ENCODE measurements at places on chromosomes 6 and 20. TPM values are rescaled to one million over a fixed set of nuclear protein-coding genes. Genes with fewer than 3 reads are reported as not detected.

CGAS gene
- polyA plus RNA-seq: 1.9 TPM

KIFC1 gene
- 46.6 TPM for polyA plus RNA-seq

BEND3 gene
- polyA plus RNA-seq: 26.2 TPM

TNXB gene
- 6.5 TPM for polyA plus RNA-seq

LIN28B gene
- 14.2 TPM for polyA plus RNA-seq

CNR1 gene
- 1.8 TPM for polyA plus RNA-seq

STMND1 gene
- polyA plus RNA-seq: not detected

WFDC2 gene
- polyA plus RNA-seq: 137 TPM

SLC23A2 gene
- polyA plus RNA-seq: 26.1 TPM

SLC24A3 gene
- 3.7 TPM for polyA plus RNA-seq

KIF25 gene
- polyA plus RNA-seq: 1.5 TPM

GGTLC1 gene
- polyA plus RNA-seq: not detected

MCCD1 gene
- polyA plus RNA-seq: not detected

BANF2 gene
- not detected for polyA plus RNA-seq

C6orf52 gene
- 3.1 TPM for polyA plus RNA-seq

RRAGD gene
- 3.2 TPM for polyA plus RNA-seq

FAM209B gene
- not detected for polyA plus RNA-seq

RRP36 gene
- polyA plus RNA-seq: 33.9 TPM

TPD52L1 gene
- polyA plus RNA-seq: 14.3 TPM

OTOR gene
- polyA plus RNA-seq: not detected

EDN3 gene
- polyA plus RNA-seq: 0.24 TPM

GJA1 gene
- 468 TPM for polyA plus RNA-seq

PRELID3B gene
- polyA plus RNA-seq: 4.6 TPM

SCRT2 gene
- 0.14 TPM for polyA plus RNA-seq

CST1 gene
- 2.3 TPM for polyA plus RNA-seq

PMEPA1 gene
- 12.7 TPM for polyA plus RNA-seq

TCF21 gene
- 0.05 TPM for polyA plus RNA-seq

MOG gene
- 0.19 TPM for polyA plus RNA-seq

UNC93A gene
- 0.39 TPM for polyA plus RNA-seq

OLIG3 gene
- 1.4 TPM for polyA plus RNA-seq

FAM83D gene
- 60.9 TPM for polyA plus RNA-seq

NHLRC1 gene
- 0.57 TPM for polyA plus RNA-seq

CRISP3 gene
- not detected for polyA plus RNA-seq

BACH2 gene
- 1.9 TPM for polyA plus RNA-seq

SOBP gene
- polyA plus RNA-seq: 0.45 TPM

TP53RK gene
- 8.7 TPM for polyA plus RNA-seq

HLA-DRB5 gene
- 0.83 TPM for polyA plus RNA-seq

NUS1 gene
- 20.7 TPM for polyA plus RNA-seq

SMOC2 gene
- polyA plus RNA-seq: 8.5 TPM

MACROD2 gene
- 1.8 TPM for polyA plus RNA-seq

CST4 gene
- not detected for polyA plus RNA-seq

ASIP gene
- polyA plus RNA-seq: not detected

DNMT3B gene
- 433 TPM for polyA plus RNA-seq

HCK gene
- polyA plus RNA-seq: 4.3 TPM

SRMS gene
- polyA plus RNA-seq: 0.39 TPM

KHDC1L gene
- polyA plus RNA-seq: 0.14 TPM

KCNQ2 gene
- 277 TPM for polyA plus RNA-seq

SYCP2 gene
- polyA plus RNA-seq: 0.02 TPM

TSHZ2 gene
- 0.14 TPM for polyA plus RNA-seq

C2 gene
- polyA plus RNA-seq: 1.0 TPM

FOXA2 gene
- not detected for polyA plus RNA-seq
